Stimulated activated CD4-positive, alpha-beta T cell treated with anti-CD3 and anti-CD28 coated beads, Interleukin-12 subunit alpha, Interleukin-12 subunit beta, amount 100 ng/mL, for 24 hours (primary cell): ENCODE measurements at places on chromosomes 6 and 20.

- DNase-seq: no peak
These were observed 2.2 kb upstream of the UBD start for GRCh38 chr6:29561606-29562181.

GRCh38 chr6:168468045-168468444, 27.1 kb downstream of the SMOC2 start:
- DNase-seq: no peak

GRCh38 chr6:36912586-36912985, 26.8 kb downstream of the C6orf89 start:
- peak; percentile 41 for DNase-seq

DNA sequence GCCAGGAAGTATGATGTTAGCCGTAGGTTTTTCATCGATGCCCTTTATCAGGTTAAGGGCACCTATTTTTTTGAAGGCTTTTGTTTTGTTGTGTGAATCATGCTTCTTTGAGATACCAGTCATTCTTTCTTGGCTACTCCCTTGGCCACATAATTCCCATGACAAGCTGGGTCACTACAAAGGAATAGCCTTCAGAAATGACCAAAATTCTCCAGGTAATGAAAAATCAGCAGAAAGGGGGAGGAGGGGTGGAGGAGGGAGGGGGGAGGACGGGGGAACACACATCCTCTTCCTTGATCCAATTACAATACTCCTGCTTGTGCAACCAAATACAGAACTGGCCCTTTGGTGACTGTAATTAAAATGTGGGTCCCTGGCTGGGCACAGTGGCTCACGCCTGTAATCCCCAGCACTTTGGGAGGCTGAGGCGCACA, 21.7 kb upstream of the TGM2 start:
- DNase-seq: no peak

GRCh38 chr20:62580733-62581132, 61.6 kb upstream of the SLCO4A1 start:
- no peak for DNase-seq

- DNase-seq: no peak
These were observed 229.2 kb downstream of the HACE1 start for GRCh38 chr6:104630522-104630921.
